HCEC 1CT (cell line): ENCODE measurements at places on chromosomes 11 and 22.

- no peak for DNase-seq
These were observed 130.4 kb downstream of the UVRAG start for GRCh38 chr11:75945446-75945845.

GRCh38 chr11:128157423-128158298, 429.7 kb downstream of the ETS1 start:
- peak; percentile 73 for DNase-seq

DNA sequence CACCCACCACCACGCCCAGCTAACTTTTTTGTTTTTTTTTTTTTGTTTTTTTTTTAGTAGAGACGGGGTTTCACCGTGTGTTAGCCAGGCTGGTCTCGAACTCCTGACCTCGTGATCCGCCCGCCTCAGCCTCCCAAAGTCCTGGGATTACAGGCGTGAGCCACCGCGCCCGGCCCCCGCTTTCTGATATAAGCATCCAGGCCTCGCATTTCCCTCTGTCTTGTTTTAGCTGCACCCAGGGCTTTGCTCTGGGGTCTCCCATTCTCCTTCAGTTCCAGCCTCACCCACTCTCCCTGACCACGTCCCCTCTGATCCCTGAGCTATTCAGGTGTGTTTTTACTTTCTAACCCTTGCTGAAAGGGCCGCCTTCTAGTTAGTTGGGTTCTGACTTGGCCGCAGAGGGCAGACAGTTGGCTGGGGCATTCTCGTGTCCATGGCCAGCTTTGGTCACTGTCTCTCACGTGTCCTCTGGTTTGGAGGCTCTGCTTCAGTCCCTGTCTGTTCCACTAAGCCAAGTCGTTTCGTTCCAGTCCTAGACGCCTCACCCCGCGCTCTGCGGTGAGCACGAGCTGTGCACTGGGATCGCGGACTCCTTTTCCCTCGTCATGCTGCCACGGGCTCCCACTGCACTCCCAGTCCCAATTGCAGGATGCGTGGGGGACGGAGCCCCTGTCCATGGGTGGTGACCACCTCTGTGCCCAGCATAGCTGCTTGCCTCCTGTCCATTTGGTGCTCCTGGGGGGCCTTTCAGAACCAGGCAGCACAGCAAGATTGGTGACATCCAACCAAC, 6.0 kb upstream of the TNNT3 start:
- DNase-seq, result no peak

DNA sequence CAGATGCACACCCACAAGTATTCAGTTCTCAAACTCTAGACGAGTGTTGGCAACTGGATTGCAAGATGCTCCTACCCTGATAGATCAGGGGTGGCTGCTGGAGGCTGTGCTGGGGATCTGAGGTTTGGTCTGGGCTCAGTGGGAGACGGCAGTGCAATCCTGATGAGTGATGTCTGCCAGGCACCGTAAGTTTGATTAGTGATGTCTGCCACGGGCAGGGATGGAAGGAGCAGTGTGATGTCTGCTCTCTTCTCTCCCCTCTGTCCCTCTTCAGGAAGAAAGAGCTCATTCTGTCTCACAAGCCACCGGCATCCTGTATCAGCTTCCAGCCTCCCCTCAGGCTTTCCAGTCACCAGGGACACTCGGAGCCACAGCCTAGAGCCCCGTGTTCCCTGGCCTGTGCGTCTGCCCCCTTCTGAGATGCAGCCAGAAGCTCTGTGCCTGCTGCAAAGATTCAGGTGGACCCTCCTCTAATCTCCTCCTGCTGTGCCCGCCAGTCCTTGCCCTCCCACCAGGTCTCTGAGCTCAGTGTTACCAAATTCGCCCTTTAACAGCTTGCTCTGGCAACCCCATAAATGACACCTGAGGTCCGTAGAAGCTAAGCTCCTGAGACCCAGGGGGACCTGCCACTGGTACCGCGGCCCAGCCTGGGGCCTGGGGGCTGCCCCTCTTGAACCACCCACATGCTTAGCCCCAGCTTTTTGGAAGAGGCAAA, 19.9 kb downstream of the TP53I11 start:
- DNase-seq, result no peak

GRCh38 chr11:122205036-122205435, 89.0 kb upstream of the BLID start:
- no peak for DNase-seq

- DNase-seq, result no peak
These were observed 42.8 kb downstream of the ZNF202 start for GRCh38 chr11:123698546-123699127.

DNA sequence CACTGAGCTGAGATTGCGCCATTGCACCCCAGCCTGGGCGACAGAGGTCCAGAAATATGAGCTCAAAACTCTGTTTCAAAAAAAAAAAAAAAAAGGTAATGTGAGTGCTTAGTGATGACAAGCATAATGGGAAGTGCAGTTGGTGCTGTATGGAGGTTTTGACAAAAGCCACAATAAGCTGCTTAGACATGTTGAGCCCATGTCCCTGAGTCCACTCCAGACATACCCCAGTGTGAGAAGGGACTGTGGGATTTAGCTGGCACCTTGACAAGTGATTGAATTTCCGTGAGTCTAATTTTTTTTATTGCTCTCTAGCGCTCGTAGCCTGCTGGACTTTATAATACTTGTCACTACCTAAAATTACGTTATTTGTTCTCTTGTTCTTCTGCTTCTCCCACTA, 15.1 kb upstream of the LGR4 start:
- DNase-seq, result no peak

DNA sequence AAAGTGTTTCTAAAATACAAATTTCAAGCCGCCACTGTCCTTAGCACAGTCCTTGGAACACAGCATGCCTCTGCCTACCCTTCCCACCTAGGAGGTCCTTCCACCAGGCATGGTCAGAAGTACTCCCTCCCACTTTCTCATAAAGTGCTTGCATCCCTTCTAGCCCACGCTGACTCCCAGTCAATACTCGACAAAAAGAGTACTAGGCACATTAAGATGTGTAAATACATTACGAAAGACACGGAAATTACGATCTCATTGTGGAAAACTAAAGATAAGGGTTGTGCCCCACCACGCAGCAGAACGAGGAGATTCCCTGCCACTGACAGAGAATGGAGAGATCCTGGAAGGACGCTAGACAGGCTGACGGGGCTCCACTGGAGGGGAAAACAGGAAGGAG, 13.5 kb downstream of the CHKA start:
- DNase-seq, result no peak

DNA sequence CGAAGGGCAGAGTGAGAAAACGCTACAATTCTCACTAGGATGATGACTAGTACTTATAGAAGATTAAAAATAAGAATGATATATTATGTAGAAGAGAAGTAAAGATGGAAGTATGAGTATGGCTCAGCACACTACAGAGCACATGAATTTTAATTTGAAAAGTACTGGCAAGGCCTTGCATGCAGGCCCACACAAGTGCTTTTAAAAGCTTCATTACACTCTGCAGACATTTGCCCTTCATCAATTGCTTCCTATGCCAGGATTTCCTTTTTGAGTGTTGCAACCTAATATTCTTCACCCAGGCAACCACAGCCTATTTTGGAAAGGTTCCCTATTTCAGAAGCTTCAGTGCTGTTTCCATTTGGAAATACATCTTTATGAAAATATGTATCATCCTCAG, 81.1 kb downstream of the LARGE2 start:
- peak; percentile 32 for DNase-seq

GRCh38 chr11:69880826-69881445, 61.7 kb upstream of the FGF3 start:
- DNase-seq, result no peak

GRCh38 chr11:78548911-78549590, 25.6 kb downstream of the NARS2 start:
- DNase-seq, result no peak

DNA sequence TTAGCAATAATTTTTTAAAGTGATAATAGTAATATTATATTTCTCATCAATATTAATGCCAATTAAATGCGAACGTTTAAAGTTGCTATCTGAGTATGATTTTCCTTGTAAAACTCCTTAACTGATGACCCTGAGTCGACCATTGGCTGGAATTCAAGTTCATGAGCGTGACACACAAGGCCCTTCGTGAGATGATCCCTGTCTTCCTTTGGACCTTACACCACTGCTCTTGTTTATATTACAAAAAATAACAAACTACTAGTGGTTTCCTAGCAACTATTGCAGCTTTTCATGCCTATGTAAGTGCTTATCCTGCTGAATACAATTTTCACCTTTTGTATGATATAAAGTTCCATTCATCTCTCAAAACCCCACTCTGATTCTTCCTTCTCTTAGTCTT, 752.9 kb downstream of the CNTN5 start:
- DNase-seq, result peak; percentile 45

DNA sequence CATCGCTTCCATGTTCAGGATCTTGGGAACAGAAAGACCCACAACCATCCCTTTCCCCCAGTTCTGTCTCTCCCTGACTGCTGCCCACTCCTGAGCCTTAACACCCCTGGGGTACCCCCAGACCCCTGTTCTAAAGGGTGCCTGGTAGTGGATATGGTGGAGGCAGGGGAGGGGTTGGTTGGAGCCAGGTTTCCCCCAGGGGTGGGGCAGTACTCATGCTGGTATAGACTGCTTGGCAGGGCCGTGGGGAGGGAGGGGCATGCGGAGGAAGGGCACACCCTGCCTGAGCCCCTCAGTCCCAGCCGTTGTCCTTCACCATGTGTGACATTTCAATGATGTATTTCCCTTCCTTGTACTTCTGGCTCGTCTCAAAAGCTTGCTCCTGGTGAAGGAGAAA, 4.0 kb downstream of the YPEL4 start:
- DNase-seq, result no peak

- DNase-seq, result no peak
These were observed 138.1 kb downstream of the SBF2 start for GRCh38 chr11:10155793-10156490.

DNA sequence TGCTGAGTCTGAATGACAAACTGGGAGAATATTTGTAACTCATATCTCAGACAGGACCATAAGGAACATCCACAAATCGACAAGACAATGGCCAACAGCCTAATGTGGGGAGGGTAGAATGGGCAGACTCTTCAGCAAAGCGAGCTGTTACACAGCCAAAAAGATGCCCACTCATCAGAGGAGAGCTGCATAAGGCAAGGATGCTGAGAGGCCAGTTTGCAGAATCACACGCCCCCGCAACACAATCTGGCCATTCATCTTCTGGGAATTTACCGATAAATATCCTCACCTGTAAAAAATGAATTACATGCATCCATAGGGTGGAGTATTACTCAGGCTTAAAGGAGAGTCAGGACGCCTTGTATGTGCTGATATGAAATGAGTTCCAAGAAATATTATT, 57.5 kb upstream of the SLC22A12 start:
- no peak for DNase-seq

GRCh38 chr22:28442264-28442710, 237.4 kb downstream of the TTC28 start:
- peak; percentile 76 for DNase-seq

- DNase-seq, result no peak
These were observed 43.0 kb downstream of the DSCAML1 start for GRCh38 chr11:117754030-117754429.

DNA sequence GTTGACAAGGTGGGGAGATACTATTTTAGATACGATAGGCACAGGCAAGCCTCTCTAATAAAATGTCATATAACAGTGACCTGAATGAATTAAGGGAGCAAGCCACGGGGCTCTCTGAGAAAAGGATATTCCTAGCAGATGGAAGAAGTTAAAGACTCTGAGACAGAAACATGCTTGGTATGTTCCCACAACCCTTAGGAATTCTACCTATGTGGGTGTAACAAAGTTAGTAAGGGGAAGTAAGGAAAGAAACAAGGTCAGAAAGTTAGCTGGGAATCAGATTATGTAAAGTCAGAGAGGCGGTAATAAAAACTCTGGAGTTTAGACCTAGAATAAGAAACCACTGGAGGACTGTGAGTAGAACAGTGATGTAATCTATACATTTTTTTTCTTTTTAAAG, 59.7 kb upstream of the GDPD4 start:
- DNase-seq, result peak; percentile 33

DNA sequence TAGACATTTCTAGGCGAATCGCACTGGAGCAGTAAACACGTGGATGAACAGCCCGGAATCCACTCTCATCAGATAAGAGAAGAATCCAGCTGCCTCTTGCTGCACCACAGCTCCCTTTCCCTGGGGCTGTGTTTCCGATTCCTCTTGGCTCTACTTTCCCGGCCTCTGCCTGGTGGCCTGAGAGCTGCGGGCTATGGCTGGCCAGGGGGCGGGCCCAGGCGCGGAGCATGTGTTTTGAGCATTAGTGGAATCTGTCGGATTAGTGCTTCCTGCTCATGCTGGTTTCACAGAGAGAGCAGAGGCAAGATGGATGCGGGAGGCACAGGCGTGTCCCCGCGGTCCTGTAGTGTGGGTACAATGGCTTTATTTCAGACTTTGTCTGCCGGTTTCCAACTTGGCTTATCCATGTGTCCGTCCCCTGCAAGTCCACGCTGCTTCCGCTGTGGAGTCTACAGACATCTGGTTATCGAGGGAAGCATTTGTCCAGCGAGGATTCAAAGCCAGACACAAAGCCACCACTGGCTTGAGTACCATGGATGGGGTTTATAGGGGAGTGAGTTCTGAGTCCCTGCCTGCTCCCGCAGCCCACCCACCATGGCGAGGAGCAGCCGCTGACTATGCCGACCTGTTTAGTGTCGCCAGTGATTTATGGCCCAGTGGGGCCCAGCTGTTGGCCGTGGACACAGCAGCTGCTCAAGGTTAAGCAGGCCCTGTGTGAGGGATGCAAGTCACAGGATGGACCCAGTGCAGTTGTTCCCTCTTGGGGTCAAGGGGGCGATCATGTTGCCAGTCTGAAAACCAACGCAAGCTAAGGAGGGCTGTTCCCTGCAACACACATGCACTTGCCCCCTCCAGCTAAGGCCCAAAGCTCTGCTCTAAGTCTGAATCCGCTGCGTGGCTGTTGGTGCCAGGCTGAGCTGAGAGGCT, 43.3 kb upstream of the EP300 start:
- DNase-seq, result peak; percentile 63

DNA sequence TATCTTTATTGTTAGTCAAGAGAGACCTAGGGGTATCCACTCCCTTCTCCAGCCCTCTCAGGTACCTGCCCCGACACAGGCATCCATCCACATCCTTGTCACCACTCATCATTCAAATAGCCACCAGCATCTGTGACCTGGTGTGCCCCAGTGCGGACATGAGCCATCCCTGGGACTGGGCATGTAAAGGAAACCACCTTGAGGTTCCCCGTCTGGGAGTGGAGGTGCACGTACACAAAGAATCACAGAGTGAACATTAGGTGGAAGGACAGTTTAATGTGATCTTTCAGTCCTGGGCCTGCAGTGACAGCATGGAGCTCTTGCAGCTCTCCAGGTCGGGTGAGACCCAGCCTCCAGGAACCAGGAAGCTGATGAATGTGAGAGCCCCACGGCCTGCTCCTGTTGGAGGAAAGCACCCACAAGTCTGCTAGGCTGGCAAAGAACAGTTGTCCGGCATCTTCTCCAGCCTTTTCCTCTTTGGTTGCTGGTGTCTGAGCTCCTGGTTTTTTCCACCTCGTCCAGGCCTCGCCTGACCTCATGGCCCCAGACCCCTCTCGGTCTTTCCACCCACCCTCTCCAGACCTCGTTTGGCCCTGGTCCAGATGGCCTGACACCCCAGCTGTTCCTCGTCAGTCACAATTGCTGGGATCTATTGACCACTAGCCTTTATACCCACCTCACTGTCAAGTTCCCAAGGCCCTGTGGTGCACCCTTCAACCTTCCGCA, 16.5 kb downstream of the PSMD13 start:
- no peak for DNase-seq

- DNase-seq, result no peak
These were observed 20.1 kb upstream of the CECR2 start for GRCh38 chr22:17349172-17349571.

GRCh38 chr11:2942872-2943710, 13.9 kb upstream of the PHLDA2 start:
- no peak for DNase-seq

- no peak for DNase-seq
These were observed 183.2 kb upstream of the NECTIN1 start for GRCh38 chr11:119912229-119912628.

GRCh38 chr11:113288286-113288863, 26.0 kb upstream of the TTC12 start:
- DNase-seq, result no peak
